ENCODE measurements at places on chromosomes 12 and 14. TPM values are rescaled to one million over a fixed set of nuclear protein-coding genes. Genes with fewer than 3 reads are reported as not detected.

Gene DEPDC4
- 0.47 TPM for total RNA-seq

DNA sequence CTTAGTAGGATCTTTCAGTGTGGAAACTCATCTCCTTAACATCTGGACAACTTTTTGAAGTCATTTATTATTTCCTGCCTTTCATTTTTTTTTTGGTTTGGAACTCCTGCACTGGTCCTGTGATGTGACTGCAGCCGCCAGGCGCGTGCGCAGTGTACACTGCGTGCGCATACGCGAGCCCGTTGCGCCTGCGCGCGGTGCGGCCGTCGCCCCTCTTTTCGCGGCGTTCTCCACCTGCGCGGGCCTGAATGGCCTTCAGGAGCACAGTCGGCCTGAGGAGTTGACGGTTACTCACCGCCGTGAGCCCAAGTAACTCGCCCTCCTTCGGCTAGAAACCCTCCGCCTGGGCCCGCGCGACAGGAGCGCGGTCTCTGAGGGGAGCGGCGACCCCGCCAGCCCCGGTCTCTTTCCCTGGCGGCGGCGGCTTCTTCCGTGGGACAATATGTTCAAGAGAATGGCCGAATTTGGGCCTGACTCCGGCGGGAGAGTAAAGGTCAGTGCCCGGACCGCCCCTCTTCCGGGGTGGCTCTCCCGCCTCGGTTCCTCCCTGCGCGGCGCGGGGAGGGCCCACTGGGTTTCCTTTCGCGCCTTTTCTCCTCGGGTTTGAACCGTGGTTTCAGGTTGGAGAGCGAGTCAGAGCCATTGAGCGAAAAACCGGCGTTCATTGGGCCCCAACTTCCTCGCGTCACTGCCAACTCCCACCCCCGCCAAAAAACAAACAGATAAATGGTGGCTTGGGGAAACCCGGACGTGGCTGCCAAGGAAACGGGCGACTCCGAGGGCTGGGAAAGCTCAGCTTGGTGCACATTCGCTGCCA lies at the start of gene YEATS4:
Gene YEATS4, plus strand, starts transcription at position 213 of the 817 bp plus-strand sequence. Its CDS starts 230 bp downstream, at position 443.
- peaks cover 7% of the 10 kb centered on the region for H3K36me3 ChIP-seq
- H3K27ac ChIP-seq, result peak within 1 kb of the TSS; percentile 94
- no peaks in the 10 kb centered on the region for H3K27me3 ChIP-seq
- DNase-seq, result peak; percentile 85
- H3K4me1 ChIP-seq, result peaks cover 22% of the 10 kb centered on the region

GRCh38 chr12:29226616-29227015 lies 77.5 kb downstream of the FAR2 start:
- H3K4me3 ChIP-seq, result no peak overlapping the region
- no peak overlapping the region for H3K27ac ChIP-seq

DNA sequence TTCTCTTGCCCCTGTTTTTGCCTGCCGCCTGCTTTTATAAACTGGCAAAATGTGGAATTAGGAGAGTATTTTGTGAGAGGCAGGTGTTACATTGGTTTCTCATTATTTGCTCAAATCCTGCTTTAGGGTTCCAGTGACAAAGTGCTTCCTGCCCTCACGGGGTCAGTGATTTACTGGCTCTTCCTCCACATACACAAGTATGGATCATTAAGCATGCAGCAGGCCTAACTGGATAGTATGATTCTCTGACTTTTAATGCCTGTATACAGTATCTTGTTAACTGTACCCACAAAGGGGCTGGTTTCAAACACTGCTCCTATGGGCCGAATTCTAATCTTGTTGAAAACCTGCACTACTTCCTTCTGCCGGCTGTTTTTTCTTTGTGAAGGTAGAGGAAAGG lies 63.2 kb downstream of the PTCSC3 start:
- H3K27me3 ChIP-seq, result no peaks in the 10 kb centered on the region
- no peak for DNase-seq
- no peaks in the 10 kb centered on the region for H3K36me3 ChIP-seq
- H3K4me3 ChIP-seq, result no peak overlapping the region
- H3K4me1 ChIP-seq, result no peaks in the 10 kb centered on the region

- H3K27ac ChIP-seq, result no peak overlapping the region
- H3K4me1 ChIP-seq, result peaks cover 14% of the 10 kb centered on the region
- DNase-seq, result no peak
- H3K27me3 ChIP-seq, result no peaks in the 10 kb centered on the region
Observed at GRCh38 chr14:25090256-25090655, 40.3 kb upstream of the STXBP6 start.

Gene SLC6A15
- total RNA-seq, result not detected

DNA sequence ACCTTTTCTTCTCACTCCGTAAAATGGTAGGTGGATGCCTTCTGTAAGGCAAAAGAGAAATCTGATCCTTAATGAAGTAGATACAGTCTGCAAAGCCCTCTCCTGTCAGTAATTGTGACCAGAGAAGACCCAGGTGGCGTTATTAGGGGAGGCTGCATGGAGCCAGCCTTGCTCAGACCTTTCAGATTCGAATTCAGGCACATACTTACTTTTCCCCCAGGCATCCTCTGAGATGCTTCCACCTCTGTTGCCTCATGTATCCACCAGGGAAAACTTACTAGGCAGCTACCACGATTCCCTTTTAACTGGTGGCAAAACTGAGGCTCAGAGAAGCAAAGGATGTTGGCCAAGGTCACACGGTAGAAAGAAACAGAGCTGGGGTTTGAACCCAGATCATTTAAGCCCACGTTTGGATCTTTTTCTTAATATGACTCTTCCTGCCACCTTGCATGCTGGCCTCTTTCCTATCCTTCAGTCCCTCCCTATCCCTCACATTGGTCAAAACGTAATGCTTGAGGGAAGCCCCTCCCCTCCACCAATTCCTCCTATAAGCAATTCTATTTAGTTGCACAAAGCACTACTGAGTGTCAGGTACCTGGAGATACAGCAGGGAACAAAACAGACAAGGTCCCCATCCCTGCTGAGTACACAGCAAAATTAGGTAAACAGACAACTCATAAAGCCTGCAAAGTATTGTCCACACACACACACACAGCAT lies 179.4 kb downstream of the KSR2 start:
- no peaks in the 10 kb centered on the region for H3K4me1 ChIP-seq
- peaks cover 37% of the 10 kb centered on the region for H3K27me3 ChIP-seq
- no peak overlapping the region for H3K4me3 ChIP-seq

Gene ACADS
- total RNA-seq, result 93.8 TPM

DNA sequence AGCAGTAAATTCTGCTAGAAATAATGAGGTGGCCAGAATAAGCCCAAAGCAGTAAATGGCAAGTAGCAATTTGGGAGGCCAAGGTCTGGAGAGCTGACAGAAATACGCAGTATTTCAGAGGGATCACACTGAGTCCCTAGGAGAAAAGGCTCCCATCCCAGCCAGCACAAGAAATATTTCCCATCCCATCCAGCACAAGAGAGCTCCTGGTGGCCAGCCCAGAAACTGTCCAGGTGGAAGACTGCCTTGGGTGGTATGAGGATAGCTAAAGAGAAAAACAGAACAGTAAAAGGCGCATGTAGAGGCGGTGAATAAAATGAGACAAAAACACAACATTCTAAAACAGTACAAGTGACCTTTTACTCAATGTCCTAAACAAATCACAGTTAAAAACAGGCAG lies 120.7 kb downstream of the HECTD4 start:
- H3K36me3 ChIP-seq, result peaks cover 81% of the 10 kb centered on the region
- no peak overlapping the region for H3K4me3 ChIP-seq
- H3K27ac ChIP-seq, result no peak overlapping the region
- DNase-seq, result no peak

All from left ventricle myocardium inferior (tissue), 1 donor.